Choroid plexus epithelial cell (primary cell): ENCODE measurements at places on chromosomes 4 and X.

- DNase-seq, result peak; percentile 10
Observed at GRCh38 chrX:48696909-48697727, 584 bp downstream of the SUV39H1 start.

GRCh38 chr4:151157543-151157942 lies 58.1 kb downstream of the RPS3A start:
- DNase-seq, result no peak

DNA sequence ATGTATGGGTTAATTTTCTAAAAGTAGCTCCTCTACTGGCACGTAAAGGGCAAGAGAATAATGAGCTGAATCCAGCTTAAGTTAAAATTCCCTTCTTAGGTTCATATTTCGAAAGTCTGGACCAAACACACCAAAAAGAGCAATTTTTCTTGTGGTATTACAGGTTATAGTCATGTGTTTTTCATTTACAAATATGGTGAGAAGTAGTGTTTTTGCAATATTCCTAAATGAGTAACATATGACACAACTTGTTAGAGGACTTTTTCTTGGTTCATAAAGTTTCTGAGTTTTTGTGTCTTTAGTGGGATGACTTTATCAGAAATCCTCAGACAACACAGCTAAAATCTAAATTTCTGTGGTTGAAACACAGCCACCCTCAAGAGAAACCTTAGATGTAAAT lies 172.1 kb downstream of the AFF2 start:
- DNase-seq, result no peak

DNA sequence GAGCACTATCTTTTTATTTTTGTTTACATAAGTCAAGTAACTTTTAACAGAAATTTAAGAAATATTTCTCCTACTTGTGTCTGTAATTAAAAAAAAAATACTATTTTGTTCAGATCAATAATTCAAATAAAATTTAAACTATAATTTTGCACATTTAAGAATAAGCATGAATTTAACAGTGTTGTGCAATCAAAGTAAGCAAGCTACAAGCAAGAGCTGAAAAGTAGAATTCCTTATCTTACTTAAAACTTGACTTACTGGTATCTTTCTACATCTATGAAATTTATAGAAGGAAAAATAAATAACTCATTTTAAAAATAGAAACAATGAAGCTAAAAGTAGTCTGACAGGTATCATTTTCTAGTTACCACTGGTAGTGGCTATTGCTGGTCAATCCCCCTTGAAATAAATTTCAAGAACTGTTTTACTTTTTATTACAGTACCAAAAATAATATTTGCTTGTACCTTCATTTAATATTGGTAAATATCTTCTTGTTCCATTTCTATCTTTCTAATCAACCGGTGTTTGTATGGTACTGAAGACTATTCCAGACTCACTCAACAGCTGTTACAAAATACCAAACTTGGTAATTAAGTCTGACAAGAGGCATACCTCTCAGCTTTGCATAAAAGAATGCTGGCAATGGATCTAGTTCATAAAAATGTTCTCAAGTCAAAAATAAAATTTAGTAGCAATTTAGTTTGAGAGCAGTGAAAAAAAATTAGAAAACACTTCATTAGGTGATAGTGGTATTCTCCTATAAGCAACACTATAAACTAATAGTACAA lies 62.2 kb downstream of the NOCT start:
- DNase-seq, result no peak

DNA sequence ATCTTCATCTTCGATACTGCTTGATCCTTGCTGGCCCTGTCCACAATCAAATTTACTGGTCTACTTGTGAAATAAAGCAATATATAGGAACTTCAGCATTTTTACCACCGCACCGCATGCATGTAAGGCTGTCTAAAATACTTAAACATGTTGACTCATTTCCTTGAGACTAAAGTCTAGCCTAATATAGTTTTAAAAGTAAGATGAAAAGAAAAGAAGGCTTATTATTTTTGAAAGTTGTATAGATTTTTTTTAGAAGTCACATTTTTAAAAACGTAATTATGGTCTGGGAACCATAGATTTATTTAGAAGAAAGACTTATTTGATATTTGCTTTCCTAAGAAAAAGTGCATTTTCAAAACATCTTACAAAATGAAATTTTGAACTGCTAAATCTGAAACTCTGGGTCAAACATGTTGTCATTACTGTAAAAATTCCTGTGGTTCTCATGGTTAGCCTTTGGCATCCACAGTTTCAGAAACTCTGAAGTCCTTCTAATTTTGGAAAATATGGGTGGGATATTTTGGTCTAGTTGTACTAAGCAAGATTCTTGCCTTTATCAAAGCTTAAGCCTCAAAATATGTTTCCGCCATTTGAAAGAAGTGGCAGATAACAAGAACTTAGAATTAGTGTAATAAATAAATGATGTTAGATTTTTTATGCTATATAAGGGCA lies 423.5 kb upstream of the CTSO start:
- DNase-seq, result peak; percentile 89

- no peak for DNase-seq
Observed at GRCh38 chr4:19216476-19216875, 1035.2 kb upstream of the SLIT2 start.

- DNase-seq, result peak; percentile 0
Observed at GRCh38 chrX:109049903-109050302, 313.5 kb upstream of the IRS4 start.

DNA sequence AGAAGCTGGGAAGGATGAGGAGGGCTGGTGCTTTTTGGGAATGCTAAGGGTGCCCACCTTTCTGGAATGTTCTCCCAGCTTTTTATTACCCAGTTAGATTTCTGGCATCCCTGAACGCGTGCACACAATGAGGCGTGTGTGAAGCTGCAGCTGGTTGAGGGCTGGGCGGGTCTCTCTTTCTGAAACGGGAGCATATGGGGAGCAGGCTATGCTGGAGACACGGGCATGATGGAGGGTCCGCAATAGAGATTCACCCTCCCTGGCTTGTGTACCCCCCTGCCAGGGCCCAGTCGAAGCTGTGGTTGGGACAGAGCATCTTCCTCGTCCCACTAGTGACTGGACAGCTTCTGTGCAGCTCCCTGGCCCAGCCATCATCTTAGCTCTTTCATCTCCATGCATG lies 8.5 kb downstream of the NSG1 start:
- DNase-seq, result no peak

GRCh38 chrX:94216738-94217137 lies 542.7 kb downstream of the FAM133A start:
- DNase-seq, result no peak

GRCh38 chr4:32560306-32560705 lies 1840.1 kb downstream of the PCDH7 start:
- peak; percentile 92 for DNase-seq

GRCh38 chrX:107706309-107706708 lies 69.3 kb downstream of the TSC22D3 start:
- DNase-seq, result no peak

GRCh38 chr4:182219411-182220056 lies 23.7 kb upstream of the TENM3 start:
- DNase-seq, result peak; percentile 59

DNA sequence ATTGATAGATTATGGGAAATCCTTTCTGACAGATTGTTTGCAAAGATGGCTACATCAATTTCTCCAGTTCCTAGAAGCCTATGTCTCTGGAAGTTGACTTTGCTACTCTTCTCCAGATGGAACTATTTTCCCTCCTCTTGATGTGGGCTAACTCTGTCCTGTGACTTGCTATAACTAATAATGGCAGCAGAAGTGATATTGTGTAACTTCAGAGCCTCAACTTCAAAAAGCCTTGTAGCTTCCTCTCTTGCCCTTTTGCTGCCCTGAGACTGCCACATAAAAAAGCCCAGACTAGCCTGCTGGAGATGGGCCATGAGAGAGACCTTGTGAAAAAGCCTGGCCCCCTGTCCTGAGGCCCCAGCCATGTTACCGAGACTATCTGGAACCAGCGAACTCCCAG lies 210.7 kb upstream of the SLC7A11 start:
- no peak for DNase-seq

GRCh38 chrX:110316351-110317060 lies 1.4 kb downstream of the AMMECR1 start:
- DNase-seq, result no peak

GRCh38 chr4:41146196-41146595 lies 68.1 kb downstream of the APBB2 start:
- DNase-seq, result no peak

- no peak for DNase-seq
Observed at GRCh38 chr4:1990348-1990645, 18.5 kb downstream of the NELFA start.

GRCh38 chrX:50618788-50619558 lies 148.3 kb upstream of the DGKK start:
- DNase-seq, result peak; percentile 33

- peak; percentile 64 for DNase-seq
Observed at GRCh38 chr4:89298788-89299152, 8.8 kb downstream of the GPRIN3 start.

DNA sequence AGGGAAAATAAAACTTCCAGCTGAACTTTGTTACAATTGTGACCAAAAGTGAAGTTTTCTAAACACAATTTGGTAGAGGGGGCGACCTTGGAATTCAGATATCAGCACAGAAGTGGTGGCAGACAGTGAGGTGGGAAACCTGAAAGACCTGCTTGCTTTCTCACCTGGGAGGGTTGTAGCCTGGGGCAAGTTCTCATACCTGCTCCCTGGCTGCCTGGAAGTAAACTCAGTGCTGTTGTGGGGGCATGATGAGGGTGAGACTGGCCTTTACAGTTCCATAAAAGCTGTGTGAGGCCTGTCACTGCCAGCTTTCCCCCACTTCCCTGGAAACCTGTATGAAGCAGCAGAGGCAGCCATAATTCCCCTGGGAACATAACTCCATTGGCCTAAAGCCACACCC lies 1180.2 kb downstream of the FAM133A start:
- DNase-seq, result no peak

DNA sequence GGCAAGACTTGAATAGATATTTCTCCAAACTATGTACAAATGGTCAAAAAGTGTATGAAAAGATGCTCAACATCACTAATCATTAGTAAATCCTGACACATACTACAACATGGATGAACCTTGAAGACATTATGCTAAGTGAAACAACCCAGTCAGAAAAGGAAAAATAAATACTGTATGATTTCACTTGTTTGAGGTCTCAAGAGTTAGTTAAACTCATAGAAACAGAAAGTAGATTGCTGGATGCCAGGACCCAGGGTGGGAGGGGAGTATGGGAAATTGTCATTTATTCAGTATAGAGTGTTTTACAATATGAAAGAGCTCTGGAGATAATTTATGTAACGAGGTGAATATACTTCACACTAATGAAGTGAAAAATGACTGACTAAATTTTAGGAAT lies 32.4 kb downstream of the PRMT9 start:
- no peak for DNase-seq

DNA sequence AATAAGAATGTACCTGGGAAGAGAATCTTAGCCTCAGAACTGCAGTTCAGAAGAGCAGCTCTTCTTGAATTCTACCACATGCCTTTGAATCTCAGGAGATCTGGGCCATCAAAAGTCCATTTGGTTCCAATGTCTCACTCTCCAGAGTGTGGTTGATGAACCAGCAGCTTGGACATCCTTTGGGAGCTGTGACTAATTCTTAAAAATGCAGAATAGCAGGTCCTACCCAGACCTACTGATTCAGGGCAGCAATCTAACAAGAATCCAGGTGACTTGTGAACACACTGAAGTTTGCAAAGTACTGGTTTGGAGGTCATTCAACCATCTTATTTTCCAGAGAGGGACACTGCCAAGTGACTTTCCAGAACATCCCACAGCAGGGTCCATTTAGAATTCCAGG lies 244.7 kb downstream of the PACRGL start:
- no peak for DNase-seq

GRCh38 chr4:153205757-153206156 lies 1.5 kb downstream of the TRIM2 start:
- peak; percentile 54 for DNase-seq

- no peak for DNase-seq
Observed at GRCh38 chrX:143536176-143536575, 18.9 kb upstream of the SPANXN3 start.

GRCh38 chr4:154660052-154660451 lies 47.6 kb upstream of the FGG start:
- DNase-seq, result peak; percentile 21

DNA sequence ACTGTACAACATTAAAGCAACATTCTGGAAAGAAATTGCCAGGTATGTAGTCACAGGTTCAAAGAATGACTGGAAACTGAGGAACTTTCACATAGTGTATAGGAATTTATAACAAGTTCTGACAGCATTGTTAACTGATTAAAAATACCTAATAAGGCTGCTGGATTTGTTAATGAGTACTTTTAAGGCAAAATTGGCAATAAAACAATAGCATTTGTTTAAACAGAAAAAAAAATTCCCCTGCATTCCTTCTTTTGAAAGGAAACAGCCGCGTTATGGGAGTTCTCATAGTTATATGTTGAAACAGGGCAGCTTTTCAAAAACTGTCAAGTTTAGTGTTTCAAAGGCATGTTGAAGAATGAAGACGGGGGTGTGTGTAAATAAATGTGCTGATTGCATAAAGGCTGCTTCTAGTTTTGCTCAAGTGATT lies 282.5 kb upstream of the FAT1 start:
- DNase-seq, result peak; percentile 78

- no peak for DNase-seq
Observed at GRCh38 chr4:37747772-37748330, 61.7 kb upstream of the RELL1 start.

GRCh38 chr4:100486496-100486895 lies 31.3 kb downstream of the EMCN start:
- no peak for DNase-seq

GRCh38 chrX:153392642-153393321 lies 8.4 kb downstream of the PNMA6E start:
- DNase-seq, result no peak

DNA sequence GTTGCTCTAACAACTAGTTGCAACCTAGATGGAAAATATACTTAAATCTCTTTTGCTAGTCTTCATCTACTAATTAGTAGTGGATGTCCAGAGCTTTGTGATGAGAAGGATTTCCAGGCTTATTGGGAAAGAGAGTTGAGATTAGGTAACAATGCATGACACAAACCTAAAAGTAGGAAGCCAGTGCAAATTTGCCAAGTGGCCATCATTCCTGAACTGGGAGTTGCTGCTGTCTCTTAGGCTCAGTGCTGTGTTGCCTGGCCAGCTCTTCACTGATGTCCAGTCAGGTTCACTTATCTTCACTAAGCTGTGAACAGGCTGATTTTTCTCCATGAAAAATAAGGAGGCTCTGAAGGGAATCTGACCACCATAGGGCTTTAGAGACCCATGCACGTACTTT lies 105.6 kb upstream of the AMOT start:
- no peak for DNase-seq

- DNase-seq, result no peak
Observed at GRCh38 chr4:3069661-3070199, 4.6 kb downstream of the HTT-AS start.

- peak; percentile 66 for DNase-seq
Observed at GRCh38 chrX:51860679-51861078, 32.7 kb upstream of the MAGED1 start.

DNA sequence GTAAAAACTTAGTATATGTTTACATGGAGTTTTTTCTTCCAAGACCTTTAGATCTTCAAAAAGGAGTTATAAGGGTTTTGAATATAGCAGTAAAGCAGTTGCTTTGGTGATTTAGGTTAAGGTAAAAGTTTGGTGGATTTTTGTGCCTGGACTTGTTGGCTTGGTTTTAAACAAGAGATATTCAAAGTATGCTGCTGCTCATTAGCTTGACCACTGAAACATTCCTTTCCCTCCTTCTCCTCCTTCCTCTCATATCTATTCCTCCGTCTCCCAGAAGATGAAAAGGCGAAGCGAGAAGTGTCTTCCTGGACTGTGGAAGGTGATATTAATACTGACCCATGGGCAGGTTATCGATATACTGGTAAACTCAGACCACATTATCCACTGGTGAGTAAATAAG lies 38.4 kb downstream of the METAP1 start:
- DNase-seq, result peak; percentile 45
